GM03348 (cell line): ENCODE measurements at places on chromosomes 16 and 17.
A peak's percentile ranks its signal among the peaks of the same experiment; 100 is the strongest.

- DNase-seq: no peak
Measured at GRCh38 chr16:50947826-50948225, 203.2 kb downstream of the SALL1 start.

DNA sequence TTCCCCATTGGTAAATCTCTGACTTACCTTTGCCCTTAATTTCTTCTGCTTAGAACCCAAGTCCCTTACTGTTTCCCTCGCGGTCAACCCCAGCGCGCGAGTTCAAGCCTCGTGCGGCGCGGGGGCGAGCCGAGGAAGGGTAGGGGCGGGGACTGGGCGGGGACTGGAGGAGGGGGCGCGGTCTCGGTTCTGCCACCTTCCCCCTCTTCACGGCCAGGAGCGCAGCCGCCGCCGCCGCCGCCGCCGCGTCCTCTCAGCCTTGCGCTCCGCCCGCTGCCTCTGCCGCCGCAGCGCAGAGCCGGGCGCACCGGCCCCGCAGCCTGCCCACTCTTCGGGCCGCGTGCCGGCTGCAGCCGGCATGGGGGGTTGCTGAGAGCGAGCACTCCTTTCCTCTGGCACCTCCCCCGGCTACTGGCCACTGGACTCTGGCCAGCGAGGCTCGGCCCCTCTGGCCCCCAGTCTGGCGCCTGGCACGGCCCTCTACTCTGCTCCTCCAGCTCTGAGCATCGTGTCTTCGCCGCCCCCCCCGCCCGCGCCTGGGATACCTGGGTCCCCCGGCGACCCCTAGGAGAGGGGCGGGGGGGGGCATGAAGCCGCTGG lies at the start of gene RAPGEFL1:
RAPGEFL1 (plus strand) TSS at position 196 of the 600 bp plus-strand sequence; CDS start at position 588, 392 bp downstream.
- DNase-seq: peak; percentile 92

DNA sequence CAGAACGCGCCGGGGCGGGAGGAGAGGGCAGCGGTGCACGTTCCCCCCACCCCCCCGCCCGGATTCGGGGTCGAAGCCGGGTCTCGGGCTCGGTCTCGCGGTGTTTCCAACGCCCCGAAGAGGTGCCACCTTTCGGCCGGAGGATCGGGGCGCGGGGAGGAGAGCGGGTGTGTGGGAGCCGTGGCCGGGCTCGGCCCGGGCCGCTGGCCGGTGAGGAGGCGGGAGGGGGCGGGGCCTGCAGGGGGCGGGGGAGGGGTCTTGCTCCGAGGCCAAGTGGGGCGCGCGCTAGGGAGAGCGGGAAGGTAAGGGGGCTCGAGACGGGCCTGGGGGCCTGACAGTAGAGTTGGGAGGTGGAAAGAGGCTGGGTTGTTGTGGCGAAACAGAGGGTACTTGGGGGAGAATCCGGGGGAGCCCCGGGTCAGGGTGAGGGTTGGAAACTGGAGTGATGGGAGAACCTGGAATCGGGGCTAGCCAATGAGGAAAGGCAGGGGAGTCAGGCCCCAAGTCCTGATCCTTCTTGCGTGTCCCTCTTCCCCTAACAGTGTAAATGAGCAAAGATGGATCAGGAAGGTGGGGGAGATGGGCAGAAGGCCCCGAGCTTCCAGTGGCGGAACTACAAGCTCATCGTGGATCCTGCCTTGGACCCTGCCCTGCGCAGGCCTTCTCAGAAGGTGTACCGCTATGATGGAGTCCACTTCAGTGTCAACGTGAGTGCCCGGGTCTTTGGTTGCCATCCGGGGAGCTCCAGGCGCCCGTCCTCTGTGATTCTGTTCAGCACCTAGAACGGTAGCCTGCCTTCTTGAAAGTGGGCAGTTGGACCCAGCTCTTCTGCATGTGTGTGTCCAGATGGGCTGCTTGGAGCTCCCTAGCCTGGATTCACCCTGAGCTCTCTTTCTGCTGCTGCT lies 873 bp downstream of the SETD1A start:
- peak; percentile 91 for DNase-seq

- DNase-seq: no peak
Measured at GRCh38 chr16:84502075-84502474, 2.4 kb downstream of the MEAK7 start.

DNA sequence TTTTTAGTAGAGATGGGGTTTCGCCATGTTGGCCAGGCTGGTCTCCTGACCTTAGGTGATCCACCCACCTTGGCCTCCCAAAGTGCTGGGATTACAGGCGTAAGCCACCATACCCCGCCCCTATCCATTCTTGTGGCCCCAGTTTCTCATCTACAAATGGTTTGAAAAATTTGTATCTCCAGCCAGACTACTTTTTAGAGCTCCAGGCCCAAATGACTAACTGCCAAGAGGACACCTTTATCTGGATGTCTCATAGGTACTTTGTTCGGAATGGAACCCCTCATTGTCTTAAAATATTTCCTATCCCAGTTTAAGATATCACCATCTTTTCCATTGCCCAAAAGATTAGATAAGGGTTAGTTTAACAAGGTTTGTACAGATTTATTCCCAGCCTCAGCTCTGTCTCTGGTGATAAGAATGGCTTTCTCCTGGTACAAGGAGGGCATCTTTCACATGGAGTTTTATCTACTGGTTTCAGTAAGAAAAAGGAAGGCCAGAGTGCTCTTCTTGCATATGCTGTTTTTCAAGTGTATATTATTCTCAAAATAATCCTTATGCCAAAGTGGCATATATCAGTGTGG lies 4.9 kb upstream of the CDC27 start:
- no peak for DNase-seq

DNA sequence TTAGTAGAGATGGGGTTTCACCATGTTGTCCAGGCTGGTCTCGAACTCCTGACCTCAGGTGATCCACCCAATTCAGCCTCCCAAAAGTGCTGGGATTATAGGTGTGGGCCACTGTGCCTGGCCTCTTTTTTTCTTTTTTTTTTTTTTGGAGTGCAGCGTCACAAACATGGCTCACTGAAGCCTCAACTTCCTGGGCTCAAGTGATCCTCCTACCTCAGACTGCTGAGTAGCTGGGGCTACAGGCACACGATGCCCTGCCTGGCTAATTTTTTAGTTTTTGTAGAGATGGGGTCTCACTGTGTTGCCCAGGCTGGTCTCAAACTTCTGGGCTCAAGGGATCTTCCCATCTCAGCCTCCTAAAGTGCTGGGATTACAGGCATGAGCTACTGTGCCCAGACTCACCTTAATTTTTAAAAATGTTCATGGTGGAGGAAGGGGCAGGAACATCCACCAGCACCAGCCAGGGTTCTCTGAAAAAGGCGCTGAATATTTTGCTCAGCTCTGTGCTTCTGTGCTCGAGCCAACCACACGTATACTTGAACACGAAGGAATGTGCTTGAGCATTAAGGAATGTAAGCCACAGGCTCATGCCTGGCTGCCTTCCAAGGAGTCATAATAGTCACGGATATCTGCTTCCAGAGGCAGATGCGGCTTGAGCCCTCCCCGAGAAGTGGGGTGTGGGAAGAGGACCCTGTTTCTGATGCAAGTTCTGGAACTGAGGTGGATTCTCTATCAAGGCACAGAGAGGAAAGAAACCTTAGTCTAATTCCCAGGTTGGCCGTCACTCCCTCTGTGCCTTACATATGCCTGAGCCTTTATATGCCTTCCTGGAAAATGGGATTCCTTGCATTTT lies 65.5 kb upstream of the CREBBP start:
- peak; percentile 90 for DNase-seq

DNA sequence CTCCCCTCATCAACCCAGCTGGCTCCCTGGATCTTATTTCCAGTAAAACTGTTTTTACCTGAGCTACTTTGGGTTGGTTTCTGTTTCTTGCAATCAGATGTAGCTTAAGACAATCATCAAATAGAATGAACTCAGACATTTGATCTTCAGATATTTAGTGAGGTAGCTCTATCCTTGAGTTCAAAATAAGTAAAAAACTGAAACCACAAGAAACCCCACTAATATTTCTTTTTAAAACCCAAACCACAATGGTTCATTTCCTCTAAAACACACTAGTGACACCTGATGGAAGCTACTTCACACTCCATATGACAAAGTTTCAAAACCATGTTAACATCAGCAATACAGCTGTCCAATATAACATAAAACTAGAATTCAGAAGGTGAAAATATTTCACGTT lies 37.8 kb downstream of the CACNG1 start:
- no peak for DNase-seq

DNA sequence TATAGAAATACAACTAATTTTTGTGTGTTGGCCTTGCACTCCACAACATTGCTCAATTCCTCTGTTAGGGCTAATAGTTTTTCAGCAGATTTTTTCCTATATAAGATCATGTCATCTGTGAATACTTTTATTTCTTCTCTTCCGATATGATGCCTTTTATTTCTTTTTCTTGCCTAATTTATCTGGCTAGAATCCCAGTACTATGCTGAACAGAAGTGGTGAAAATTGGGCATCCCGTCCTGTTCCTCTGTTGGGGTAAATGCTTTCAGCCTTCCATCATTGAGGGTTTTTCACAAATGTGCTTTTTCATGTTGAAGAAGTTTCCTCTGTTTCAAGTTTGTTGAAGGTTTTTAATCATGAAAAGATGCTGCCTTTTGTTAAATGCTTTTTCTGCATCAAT lies 22.7 kb upstream of the TNFRSF13B start:
- DNase-seq: no peak

DNA sequence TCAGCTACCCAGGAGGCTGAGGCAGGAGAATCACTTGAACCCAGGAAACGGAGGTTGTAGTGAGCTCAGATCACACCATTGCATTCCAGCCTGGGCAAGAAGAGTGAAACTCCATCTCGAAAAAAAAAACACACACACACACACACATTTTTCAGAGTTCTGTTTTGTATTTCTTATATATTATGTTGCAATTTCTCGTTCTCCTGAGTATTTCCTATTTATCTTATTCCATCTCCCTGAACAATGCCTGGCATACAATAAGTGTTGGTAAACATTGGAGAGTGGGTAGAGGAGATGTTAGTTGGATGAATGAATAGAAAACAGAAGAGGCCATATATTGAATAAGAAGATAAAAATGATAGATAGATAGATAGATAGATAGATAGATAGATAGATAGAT lies 167.8 kb upstream of the CDH5 start:
- DNase-seq: no peak

DNA sequence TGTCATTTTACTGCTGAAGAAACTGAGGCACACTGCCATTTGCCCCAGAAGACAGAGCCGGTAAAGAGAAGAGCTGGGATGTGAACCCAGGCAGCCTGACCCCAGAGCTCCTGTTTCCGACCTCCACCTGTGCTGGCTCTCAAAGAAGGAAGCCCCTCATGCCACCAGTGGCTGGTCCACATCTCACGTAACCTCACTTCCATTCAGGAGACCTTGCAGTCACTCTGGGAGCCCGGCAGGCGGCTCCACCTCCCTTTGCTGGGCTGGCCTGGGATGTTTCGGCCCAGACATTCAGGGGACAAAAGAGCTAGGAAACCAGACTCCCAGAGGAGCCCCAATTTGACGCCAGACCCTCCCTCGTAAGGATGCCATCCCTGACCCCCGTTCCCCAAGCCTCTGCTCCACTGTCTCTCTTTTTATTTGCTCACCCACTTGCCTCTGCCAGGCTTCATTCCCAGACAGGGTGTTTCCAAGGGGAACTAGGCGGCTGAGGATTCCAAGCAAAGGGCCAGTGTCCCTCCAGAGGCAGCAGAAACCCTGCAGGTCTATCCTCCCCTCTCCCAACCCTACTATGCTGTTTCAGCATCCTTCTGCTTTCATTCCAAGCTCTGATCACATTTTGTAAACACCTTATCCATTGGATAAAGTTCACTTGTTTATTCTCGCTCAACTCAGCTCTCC lies 2.8 kb downstream of the TAF1C start:
- DNase-seq: no peak

GRCh38 chr16:67514382-67514828 lies 14.2 kb upstream of the RIPOR1 start:
- DNase-seq: peak; percentile 67

DNA sequence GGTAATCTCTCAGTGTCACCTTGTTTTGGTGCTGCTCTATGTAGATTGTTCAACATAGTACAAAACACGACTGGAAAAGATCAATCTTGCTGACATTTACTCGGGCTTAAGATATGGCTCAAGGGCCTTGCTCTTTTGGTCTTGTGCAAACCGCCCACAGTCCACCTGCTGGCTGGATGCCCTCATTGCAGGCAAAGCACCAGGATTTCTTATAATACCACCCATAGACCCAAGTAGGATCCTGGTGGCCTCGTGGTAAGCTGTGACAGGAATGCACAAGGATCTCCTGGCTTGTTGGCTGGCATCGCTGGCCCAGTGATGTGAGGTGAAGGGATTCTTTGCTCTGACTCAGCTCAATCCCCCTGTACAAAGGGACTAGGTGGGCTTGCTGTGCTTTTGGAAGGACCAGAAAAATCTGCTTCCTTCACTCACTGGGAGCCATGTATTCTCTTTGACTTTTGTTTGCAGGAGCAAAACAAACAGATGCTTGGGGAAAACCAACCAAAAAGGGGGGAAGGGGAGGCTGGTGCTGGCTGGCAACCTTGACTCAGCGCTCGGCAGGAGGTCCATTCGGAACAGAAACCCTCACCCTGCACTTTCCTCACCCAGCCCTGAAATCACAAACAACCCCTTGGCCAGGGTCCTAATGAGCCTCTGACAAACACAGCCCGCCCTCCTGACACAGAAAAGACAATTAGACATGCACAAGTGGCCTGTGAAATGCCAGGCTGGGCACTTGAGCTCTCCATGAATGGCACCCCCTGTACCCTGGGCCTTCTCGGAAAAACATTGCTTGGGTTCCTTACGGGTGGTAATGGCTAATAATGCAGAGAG lies 36.6 kb upstream of the MED9 start:
- peak; percentile 37 for DNase-seq

- no peak for DNase-seq
Measured at GRCh38 chr16:78254841-78255240, 155.4 kb downstream of the WWOX start.

GRCh38 chr17:49218941-49219913 lies 8.7 kb downstream of the ABI3 start:
- DNase-seq: no peak

- DNase-seq: no peak
Measured at GRCh38 chr17:16297367-16298139, 55.7 kb downstream of the CENPV start.

DNA sequence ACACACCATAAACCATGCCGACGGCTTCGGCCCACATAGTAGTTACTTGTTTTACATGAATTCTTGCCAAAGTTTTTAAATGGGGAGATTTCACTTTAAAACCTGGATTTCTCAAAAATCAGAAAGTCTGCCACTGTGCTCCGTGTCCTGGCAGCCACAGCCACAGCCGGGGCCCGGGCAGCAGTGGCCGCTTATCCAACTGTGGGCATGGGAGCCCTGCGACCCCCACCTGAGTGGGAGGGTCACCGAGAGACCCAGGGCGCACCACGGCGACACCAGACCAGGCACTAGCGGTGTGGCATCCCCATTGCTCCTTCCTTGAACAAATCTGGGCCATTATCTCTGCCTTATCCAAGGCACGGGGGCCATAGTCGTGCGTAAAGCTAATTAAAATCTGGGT lies 30.0 kb downstream of the ZNF469 start:
- DNase-seq: no peak

DNA sequence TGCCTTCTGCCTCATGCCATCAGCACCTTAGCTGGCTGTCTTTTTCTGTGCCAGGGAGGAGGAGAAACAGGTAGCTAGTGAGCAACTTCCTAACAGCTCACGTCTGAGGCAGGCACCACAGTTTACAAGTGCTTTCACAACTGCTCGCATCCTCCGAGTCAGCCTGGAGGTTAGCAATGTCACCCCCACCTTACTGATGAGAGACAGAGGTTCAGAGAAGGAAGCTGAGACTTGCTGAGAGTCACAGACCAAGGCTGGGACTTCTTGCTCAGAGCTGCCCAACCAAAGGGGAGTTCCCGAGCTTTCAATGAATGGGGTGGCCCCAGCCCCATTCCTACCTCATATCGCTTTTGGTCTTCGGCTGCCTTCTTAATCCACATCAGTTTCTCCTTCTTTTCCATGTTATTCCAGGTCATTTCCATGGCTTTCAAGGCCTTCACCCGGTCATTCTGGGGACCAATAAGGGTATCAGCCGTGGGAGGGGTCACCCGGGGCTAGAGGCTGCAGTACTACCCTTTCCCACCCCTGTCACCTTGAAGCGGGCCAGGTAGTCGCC lies 9.6 kb downstream of the UBTF start:
- no peak for DNase-seq
